NCI-H460 (cell line): ENCODE measurements at places on chromosomes 2 and 18. TPM values are rescaled to one million over a fixed set of nuclear protein-coding genes. Genes with fewer than 3 reads are reported as not detected.

- DNase-seq, result no peak
Observed at GRCh38 chr2:9275399-9275798, 68.8 kb downstream of the ASAP2 start.

DNA sequence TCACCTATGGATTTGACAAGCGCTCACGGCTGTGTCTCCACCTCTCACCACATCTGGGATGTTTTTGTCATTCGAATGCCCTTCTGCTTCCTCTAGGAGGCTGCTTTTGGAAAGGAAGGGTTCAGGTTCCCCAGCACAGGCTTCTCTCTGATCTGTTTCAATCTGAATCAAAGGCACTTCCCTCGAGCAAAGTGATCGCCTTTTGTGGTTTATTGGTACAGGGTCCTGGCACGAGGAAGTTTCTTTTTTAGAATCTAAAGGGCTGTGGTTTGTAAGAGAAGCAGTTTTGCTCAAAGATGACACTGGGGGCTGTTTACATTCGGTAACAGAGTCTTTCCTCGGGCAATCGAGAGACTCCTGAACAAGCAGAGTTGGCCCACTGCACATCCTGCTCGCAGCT lies 145.0 kb downstream of the DAW1 start:
- no peak for DNase-seq

GRCh38 chr2:216959433-216959832 lies 99.6 kb upstream of the TNP1 start:
- DNase-seq, result no peak

The AMER3 gene
- total RNA-seq, result not detected in 2 replicates
